CD4-positive, alpha-beta T cell treated with Interleukin-1 beta for 1 hour (primary cell): ENCODE measurements at places on chromosomes 5 and 9.

DNA sequence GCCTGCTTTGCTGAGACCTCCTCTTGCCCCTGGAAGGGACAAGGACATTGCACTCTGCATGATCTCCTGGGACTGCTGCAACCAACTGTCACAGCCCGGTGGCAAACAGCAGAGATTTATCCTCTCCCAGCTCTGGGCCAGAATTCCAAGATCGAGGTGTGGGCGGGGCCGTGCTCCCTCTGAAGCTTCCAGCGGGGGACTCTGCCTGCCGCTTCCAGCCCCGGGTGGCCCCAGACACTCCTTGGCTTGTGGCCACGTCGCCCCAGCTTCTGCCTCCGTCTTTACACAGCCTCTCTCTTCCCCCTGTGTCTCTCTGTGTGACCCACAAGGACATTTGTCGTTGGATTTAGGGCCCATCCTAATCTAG lies 67.1 kb downstream of the COL5A1 start:
- no peak for DNase-seq

DNA sequence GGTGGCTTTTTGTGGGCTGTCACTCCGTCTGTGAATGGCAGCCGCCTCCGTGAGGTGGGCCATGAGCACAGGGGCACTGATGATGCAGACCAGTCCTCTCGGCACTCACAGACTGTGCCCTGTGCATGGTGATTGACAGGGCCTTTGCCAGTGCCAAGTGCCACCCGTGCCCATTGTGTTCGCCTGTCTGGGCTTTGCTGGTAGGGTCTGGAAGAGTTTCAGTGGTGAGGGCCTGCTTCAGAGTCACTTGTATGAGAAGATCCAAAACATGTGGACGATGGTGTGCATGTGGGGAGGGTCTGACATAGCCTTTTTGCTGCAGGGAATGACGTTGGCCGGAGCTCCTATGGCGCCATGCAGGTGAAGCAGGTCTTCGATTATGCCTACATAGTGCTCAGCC lies 34.9 kb downstream of the TENT4A start:
- DNase-seq: no peak

GRCh38 chr5:82278711-82279370 lies 687 bp upstream of the RPS23 start:
- DNase-seq: no peak

DNA sequence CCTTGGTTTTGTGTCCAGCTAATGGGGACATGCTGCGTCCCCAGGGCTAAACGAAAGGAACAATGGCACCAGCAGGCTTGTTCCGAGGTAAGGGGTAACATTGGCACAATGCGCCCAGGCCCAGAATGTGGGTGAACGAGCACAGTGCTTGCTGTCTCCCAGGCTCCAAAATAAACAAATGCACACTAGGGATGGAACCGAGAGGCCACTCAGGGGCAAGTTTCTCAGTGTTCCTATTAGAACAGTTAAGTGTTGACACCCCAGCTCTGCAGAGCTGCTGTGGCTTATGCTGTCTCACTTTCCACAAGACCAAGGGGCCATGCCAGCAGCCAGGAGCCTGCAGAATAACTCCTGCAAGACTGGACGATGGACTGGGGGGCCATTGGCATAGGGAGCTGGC lies 492.4 kb downstream of the GADD45G start:
- no peak for DNase-seq

DNA sequence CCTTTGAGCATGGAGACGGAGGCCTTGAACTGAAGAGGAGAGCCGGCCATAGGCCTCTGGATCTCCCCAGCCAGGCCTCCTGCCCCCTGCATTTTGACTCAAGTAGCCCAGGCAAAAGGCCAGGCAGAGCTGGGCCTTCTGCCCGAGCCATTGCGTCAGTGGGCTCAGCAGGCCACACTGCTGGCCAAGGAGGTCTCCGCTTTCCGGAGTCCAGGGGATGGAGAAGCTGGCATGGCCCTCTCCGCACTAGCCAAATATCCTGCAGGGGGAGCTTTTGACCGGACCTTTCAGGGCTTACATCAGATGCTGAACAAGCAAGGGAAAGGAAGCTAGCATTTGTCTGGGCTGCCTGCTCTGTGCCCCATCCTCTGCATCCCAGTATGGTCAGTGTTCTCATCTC lies 386.8 kb downstream of the TRIM36 start:
- no peak for DNase-seq

DNA sequence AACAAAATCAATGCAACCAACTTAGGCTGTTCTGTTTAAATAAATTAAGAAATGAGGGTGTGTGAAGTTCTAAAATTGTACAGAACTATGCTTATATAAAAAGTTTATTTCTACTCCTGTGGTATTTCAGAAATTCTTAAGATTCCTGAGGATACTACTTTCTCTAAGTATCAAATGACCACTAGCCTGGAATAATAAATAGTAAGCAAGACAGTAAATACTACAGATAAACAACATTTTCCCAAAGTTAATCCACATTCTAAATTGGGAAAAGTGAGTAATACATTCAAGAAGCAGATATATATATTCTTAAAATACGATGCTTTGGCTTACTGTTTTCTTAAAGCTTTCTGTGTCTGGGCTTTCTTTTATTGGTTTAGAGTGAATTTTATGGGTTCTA lies 29.5 kb downstream of the CCNH start:
- DNase-seq: no peak

- DNase-seq: no peak
These were observed 34.7 kb upstream of the ADRB2 start for GRCh38 chr5:148791696-148792095.
